GM19239 (cell line): ENCODE measurements at places on chromosomes 1 and 21.

DNA sequence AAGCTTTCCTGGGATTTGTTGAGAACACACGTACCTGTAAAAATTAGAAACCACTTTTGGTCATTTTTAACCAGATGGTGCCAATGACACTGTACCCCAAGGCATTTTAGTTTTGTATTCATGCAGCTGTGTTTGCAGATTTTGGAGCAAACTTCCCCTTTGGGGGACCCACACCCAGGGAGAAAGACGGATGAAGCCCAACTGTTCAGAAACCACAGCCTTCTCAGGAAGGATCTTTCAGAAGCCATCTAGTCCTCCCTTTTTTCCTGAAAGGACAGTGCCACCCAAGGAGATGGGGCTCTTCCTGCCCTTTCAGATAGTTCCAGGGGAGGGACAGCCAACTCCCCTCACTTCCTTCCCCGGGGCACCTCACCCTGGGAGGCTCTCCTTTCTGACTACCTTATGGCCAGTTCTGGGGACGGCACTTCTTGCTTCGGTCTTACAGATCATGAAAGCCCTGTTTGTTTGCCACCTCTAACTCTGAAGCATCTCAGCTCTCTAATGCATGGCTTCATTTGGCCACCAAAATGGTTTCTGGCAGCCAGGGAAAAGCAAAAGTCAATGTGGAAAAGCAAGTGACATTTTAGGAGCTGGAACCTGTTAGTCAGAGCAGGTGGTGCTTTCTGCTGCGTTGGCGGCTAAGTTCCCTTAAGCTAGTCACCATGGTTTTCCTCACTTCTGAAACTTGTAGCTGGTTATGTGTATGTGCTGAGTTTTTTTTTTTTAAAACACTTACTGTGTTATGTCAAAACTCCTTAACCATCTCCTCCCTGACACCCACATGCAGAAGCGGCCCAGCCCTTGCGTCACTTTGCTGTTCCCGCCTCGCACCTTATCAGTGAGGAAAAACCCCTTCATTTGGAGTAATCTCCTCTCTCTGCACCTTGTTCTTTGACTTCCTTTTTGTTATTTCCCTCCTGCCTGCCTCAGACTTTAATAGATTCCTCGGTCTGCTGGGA, 10.1 kb downstream of the TMCC2 start:
- no peak for DNase-seq

DNA sequence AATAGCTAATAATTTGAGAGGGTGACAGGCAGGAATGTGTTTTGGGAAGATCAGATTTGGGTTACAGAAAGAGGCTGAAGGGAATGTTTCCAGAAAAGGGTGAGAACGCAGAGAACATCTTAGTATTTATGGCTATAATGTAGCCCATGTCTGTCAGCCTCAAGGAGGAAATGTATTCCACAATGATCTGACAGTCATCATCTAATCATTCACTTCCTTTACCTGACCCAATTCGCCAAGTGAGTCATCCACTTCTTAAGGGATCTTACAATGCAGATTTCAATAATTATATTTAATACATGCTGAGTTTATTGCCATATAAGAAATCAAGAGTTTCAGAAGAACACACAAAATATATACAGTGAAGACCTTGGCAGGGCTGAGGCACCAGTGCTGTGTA, 10.8 kb downstream of the TRIM45 start:
- no peak for DNase-seq

GRCh38 chr1:218568962-218569550, 223.9 kb downstream of the TGFB2 start:
- no peak for DNase-seq

- DNase-seq = peak; percentile 68
Measured at GRCh38 chr1:119647734-119648619, at the start of gene ZNF697. ZNF697 (minus strand) TSS chr1:119648266; CDS start chr1:119626100, 22,166 bp downstream.

DNA sequence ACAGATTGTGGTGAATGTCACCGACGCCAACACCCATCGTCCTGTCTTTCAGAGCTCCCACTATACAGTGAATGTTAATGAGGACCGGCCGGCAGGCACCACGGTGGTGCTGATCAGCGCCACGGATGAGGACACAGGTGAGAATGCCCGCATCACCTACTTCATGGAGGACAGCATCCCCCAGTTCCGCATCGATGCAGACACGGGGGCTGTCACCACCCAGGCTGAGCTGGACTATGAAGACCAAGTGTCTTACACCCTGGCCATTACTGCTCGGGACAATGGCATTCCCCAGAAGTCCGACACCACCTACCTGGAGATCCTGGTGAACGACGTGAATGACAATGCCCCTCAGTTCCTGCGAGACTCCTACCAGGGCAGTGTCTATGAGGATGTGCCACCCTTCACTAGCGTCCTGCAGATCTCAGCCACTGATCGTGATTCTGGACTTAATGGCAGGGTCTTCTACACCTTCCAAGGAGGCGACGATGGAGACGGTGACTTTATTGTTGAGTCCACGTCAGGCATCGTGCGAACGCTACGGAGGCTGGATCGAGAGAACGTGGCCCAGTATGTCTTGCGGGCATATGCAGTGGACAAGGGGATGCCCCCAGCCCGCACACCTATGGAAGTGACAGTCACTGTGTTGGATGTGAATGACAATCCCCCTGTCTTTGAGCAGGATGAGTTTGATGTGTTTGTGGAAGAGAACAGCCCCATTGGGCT, 3.0 kb downstream of the CELSR2 start:
- no peak for DNase-seq

DNA sequence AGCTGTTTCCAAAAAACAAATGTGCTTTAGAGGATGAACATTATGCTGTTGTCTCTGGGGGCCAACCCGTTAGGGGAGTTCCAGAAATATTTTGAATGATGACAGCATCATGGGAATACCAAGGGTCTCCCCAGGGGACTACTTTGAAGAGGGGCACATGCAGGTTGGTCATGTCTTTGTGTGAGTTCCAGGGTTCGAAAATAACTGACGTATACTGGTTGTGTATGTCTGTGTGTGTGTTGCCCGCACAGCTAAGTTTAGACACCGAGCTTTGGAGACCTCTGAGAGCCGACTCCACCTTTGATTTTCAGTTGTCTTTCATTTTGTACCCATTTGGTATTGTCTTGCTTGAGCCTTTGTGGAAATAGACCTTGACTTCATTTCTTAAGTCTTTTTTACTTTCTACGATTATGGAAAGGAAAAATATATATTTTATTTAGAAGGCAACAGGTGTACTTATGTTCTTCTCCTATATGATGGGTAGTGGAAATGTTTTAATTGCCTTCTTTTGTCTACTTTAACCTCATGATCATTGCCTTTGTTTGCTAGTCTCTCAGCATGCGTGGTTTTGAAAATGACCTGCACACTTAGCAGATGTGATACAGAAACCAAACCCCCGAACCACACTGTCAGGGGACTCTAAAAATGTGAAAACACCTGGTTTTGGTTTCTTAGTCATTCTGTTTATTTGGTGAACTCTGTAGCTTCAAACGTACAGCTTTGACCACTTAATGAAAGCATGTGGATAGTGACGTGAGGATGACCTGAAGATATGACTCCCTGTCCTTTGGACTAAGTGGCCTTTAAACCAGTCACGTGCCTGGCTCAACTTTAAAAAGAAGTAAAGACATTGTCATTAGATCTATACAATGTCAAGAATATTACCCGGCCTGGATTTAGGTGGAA, 56.5 kb downstream of the GALNT2 start:
- peak; percentile 72 for DNase-seq

GRCh38 chr1:192627901-192628300, 8.0 kb upstream of the RGS13 start:
- no peak for DNase-seq

- DNase-seq = no peak
Measured at GRCh38 chr1:109788695-109789521, 25.2 kb upstream of the EPS8L3 start.

DNA sequence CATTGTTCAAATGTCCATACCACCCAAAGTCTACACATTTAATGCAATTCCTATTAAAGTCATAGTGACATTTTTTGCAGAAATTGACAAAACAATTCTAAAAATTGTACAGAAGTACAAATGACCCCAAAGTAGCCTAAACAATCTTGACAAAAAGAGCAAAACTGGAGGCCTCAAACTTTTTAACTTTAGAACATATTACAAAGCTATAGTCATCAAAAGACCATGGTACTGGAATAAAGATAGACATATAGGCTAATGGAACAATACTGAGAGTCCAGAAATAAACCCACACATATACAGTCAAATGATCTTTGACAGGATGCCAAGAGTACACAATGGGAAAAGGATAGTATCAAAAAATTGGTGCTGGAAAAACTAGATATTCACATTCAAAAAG, 213.2 kb upstream of the SAMSN1 start:
- DNase-seq = no peak

DNA sequence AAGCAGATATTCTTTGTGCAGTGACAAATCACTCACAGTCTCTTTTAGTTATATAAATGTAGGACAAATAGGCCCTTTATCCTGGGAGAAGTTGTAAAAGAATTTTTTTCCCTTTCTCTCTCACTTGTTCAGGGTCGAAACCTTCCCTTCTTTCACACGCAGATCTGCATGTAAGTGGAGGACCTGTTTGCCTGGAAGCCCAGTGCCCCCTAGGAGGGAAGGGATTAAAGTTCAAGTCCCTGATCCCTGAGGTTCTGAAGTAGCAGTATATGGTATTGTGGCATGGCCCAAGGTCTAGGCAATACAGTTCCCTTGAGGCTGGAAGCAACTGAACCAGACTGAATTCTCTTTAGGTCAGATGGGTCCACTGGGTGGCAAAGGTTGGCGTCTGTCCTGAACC, 48.6 kb upstream of the PTGFRN start:
- DNase-seq = no peak

DNA sequence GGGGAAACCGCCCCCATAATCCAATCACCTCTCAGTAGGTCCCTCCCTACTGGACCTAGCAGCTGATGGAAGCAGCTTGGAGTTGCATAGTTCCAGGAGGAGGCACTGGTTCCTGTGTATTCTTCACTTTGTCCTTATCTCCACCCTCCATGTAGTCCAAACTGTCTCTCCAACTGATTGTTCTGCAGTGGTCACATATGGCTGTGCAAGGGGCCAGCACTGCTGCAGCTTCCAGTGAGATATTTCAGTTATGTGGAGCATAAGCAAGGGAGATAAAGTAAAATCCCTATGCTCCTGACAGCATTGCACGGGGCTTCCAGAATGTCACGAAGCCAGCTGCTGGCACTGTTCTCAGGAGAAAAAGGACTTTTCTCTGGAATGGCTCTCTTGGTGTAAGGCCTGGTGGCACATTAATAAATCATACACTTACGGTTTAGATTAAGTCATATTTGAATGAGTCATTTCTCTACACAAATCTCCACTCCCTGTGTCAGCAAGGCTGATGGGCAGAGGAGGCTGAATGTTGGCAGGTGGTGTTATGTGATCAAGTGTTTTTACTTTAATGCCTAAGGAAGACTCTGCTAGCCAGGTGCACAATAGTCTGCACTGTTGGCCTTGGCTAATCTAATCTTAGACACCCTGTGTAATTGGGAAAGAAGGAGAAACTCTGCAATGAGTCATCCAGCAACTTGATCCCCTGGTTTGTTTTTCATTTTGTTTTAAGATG, 93.4 kb downstream of the KCNK1 start:
- DNase-seq = no peak

DNA sequence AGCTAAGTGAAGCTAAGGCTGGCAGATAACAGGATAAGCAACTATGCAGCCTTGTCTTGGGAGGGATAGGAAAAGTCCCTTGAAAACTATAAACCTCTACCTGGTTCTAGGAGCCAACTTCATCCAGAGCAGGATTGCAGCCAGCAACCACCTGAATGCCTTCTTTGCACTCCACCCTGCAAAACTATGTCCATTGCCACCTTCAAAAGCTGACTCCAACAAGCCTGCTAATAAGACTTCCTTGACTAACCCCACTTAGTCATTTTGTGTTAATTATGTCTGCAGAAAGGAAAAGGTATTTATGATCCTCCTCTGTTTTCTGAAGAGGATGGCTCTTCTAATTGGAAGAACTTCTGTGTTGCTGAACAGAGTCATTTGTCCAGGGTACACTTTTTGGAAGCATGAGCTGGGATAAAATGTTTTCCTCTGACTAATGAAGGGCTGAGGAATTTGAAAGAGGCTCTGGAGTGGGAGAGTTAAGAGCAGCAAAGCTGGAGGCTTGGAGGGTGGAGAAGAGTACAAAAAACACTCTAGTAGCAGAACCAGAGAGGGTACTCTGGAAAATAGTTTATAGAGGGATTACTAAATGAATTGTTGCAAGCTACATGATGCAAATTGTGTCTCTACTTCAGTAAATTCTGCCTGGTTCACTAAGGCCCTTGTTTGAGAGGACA, 9.6 kb upstream of the RIMKLA start:
- DNase-seq = no peak
